DMS79 (cell line): ENCODE measurements at places on chromosomes 12 and 14.

DNA sequence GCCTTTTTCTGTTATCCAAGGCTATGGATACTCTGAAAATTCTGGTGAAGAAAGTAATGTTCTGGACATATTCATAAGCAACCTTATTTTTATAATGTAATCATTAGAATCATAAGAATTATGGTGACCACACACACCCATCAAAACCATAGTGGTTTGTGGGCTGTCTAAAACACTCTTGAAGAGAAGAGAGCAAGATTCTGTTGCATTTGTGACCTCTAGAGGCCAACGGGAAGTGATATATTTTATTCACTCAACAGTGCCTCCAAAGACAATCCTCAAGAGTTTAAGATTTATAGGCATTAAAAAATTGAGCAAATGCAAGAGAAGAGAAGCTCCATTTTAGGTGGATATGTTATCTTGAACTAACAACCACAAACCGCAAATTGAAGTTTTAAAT lies 68.5 kb upstream of the LGR5 start:
- no peak for DNase-seq

DNA sequence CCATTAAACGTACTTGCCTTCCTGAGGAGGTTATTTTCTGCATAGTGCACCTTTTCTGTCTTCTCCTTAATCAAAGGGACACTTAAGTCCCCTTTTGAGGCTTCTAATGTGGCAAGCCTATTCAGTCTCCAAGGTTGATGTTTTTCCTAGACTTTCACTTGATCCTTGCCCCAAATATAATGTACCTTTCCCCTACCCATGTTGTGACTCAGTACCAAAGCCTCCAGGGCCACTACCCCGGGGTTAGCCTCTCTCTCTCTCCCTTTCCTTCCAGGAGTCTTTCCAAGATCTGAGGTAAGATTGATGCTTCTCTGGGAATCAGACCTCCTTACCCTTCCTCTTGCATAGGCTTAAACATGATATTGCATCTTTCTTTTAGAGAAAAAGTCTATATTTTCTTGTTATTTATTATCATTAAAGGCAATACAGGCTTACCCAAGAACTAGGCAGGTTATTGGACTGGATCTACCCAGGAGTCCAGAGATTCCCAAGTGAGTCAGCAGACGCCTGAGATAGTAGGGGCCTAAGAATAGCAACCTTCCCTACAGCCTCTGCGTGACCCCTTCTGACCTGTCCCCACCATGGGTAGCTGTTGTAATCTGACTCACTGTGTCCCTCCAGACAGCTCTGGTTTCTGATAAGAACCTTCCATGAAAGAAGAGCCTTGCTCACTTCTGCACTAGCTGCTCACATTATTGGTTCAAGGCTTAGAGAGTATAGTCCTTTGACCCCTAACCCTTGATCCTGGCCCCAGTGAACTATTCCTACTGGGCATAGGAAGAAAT lies 172.9 kb downstream of the ZFP36L1 start:
- no peak for DNase-seq

GRCh38 chr14:96272777-96273473 lies 16.9 kb downstream of the BDKRB1 start:
- DNase-seq, result no peak

- DNase-seq, result no peak
These were observed 1.3 kb upstream of the TBC1D15 start for GRCh38 chr12:71838231-71838630.

- peak; percentile 73 for DNase-seq
These were observed 269.6 kb upstream of the CRY1 start for GRCh38 chr12:107362960-107363359.

DNA sequence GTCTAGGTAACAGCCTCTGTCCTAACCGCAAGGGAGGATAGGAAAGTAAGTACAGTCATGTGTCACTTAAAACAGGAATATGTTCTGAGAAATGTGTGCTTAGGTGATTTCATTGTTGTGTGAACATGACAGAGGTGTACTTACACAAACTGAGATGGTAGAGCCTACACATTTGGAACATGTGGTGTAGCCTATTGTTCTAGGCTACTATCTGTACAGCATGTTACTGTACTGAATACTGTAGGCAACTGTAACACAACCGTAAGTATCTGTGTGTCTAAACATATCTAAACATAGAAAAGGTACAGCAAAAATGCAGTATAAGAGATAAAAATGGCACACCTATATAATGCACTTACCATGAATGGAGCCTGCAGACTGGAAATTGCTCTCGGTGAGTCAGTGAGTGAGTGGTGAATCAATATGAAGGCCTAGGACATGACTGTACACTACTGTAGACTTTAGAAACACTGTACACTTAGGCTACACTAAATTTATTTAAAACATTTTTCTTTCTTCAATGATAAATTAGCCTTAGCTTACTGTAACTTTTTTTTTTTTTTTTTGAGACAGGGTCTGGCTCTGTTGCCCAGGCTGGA lies 13.2 kb upstream of the MDM2 start:
- no peak for DNase-seq

DNA sequence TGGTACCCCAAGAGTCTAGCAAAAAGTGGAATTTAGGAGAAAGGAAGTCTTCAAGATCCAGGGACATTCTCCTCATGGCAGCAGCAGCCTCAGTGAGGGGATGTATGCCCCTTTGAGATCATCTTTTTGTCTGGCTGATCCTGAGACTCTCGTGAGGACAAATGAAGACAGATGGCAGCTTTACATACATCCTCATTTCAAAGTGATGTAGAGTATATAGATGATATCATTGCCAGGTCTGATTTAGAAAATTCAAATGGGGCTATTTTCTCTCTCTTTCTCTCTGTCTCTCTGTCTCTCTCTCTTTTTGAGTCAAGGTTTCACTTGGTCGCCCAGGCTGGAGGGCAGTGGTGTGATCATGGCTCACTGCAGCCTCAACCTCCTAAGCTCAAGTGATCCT lies 61.5 kb downstream of the E2F7 start:
- no peak for DNase-seq

- no peak for DNase-seq
These were observed 276.1 kb downstream of the SYT1 start for GRCh38 chr12:79140711-79141110.

GRCh38 chr12:119940897-119941296 lies 48.1 kb upstream of the BICDL1 start:
- no peak for DNase-seq

- no peak for DNase-seq
These were observed 5.7 kb downstream of the ETFRF1 start for GRCh38 chr12:25200703-25201102.

- peak; percentile 30 for DNase-seq
These were observed 195.5 kb upstream of the TMPO start for GRCh38 chr12:98319716-98320425.

DNA sequence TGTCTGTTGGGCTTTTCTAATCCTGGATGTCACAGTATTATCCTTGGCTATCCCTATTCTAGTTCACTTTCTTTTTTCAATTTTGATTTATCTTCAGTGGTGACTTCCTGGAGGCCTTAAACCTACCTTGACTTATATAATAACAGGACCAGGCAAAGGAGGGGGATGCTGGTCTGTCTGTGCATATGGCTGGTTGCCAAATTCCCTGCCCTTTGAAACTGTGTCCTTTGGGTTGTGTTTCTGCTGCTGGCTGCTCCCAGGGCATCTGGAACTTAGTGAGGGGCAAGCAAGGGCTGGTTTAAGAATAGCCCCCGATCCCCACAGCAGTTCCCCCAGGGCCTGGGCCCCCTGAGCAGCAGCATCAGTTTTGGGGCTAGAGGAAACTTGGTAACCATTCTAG lies 96.0 kb upstream of the MAX start:
- DNase-seq, result no peak

GRCh38 chr14:87094913-87095312 lies 898.1 kb downstream of the GALC start:
- no peak for DNase-seq

DNA sequence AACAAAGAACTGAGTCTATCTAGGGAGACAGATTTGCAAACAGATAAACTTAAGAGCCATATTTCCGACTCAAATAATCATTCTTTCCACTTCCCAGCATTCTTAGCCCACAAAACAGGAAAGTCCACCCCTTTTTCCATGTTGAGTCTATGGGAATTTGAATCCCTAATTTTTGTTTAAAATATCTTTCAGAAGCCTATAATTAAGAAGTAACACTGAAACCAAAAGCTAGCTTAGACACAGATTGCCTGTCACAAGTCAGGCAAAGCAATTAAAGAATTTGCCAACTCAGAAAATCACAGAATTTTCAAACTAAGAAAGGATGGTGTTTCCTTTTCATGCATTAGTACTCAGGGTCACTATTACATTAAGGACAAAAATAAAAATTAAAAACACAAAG lies 17.0 kb downstream of the ATP2B1 start:
- no peak for DNase-seq

- DNase-seq, result peak; percentile 45
These were observed 1.0 kb downstream of the HIP1R start for GRCh38 chr12:122836027-122836921.

DNA sequence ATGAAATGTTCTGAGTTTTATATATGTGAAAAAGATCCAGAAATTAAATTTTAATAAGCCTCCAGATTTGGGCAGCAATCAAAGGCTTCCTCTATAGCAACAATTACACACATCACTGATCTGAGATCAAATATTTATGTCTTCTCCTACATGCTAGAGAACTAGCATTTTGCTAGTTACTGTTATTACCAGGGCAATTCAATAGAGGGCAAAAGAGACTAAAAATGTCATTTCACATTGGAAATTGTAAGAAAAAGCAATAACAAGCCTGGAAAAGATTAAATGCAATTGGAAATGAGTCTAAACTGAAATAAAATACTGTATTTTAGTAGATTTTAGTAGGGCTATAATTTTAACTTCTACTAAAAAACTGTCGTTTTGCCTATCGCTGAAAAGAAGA lies 32.6 kb upstream of the ANO6 start:
- DNase-seq, result no peak

- DNase-seq, result no peak
These were observed 710.1 kb upstream of the STXBP6 start for GRCh38 chr14:25759920-25760655.

DNA sequence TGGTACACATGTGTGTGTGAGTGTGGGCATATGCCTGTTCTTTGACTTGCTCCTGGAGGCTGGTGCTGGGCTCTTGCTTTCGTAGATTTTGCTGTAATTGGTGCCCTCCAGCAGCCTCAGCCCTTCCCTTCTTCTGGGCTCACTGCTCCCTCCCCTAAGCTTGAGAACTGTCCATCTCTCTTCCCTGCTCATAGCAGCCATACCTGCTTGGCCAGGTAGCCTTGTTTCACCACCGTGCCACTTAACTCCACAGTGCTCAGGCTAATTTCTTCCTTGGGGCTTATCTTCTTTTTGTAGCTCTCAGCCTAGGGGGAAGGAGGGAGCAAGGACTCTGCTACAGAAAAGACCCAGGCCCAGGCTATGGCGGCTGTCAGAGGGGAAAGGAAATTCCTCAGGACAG lies 19.8 kb downstream of the PLEK2 start:
- DNase-seq, result no peak

DNA sequence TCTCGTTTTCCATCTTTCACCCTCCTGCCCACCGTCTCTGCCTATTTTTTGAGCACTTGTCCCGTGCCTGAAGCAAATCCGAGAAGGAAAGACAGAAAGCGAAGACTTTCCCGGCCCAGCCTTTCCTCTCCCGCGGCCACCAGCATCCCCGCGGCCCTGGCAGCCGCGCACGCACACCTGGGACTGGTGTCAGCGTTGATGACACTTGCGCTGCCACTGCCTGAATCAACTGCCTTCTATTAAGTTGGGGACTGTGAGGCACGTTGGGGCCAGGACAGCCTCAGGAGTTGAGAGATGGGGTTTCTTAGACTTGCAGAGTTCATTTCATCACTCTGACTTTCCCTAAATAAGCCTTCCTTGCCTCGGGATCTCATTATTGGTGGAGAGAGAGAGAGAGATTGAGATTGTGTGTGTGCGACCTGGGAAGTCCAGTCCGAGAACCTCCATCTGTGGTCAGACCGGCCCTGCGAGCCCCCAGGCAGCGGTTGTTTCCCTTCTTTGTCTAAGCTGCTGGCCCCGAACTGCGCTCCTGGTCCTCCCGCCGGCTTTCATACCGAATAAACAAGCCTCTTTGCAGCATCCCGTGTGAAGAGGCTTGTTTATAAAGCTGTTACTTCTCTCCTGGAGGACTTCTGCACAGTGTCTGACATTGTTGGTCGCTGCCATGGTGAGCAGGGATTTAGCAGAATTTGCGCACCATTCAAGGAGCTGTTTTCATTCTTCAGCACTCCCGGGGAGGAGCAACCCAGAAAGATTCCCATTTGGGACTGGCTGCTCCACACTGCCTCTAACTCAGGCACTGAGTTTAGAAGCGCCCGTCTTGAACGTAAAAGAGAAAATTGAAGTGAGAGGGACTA lies 1.5 kb downstream of the PDZRN4 start:
- DNase-seq, result peak; percentile 18

GRCh38 chr14:59120921-59121320 lies 67.5 kb upstream of the DAAM1 start:
- no peak for DNase-seq

DNA sequence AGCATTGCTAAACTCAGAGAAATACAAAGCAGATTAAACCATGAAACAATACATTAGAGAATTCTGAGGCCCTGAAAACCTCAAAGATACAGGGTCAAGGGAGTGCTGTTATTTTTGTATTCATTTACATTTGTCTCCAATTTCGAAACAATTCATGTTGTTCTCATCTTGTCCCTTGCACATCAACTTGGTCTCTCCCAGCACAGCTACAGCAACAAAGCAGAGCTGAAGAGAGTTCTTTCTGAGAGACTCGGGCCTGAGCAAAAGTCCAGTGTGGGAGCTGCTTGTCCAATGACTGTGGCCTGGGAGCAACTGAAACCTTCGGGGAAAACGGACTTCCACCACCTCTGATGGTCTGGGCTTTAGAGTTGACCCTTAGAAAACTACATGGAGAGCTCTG lies 79.4 kb upstream of the CDKN3 start:
- no peak for DNase-seq

DNA sequence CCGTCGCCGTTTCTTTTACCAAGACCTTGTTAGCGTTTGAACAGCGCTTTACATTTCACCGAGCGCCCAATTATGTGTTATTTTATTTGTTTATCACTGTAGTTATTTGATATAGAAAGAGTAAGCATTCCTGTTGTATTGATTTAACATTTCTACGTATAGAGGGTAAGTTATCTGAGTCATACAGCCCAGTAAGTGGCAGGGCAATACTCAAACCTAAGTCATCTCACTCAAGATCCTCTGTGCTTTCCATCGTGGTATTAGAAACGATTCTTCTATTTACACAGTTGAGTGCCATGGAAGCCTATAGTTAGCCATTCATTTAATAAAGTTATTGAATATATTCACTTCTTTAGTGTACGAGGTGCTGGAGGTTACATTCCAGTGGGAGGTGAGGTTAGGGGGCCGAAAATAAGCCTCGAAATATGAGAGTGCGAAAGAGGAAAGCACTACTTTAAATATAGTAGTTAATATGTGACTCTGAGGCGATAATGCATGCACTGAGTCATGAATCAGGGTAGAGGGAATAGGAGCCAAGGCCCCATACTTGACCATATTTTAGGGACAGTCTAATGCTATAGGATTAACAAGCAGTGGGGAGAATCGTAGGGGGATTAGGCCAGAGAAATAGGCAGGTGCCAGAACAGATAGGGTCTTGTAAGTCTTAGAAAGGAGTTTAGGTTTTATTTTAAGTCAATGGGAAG lies 629 bp downstream of the RAD51AP1 start:
- DNase-seq, result no peak
